NCI-H2081 (cell line): ENCODE measurements at places on chromosomes 3 and 15.

DNA sequence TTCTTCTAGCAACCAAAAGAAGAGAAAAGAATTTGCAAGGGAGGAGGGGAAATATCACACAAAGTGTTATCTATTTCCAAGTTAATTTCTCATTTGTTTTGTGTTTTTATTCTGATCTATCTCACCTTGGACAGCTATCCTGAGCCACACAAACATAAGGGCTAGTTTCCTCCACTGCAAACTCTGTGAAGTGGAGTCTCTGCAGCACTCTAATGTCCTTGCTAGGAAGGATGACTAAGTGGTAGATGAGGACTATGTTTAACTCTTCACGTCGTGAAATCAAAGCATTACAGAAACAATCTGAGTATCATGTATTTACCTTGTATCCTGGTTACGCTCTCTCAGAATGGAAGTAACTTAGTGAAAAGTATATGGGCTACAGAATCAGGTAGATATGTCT, 33.9 kb upstream of the CHRM5 start:
- DNase-seq: no peak

- no peak for DNase-seq
Observed at GRCh38 chr15:29635513-29636098, 186.7 kb downstream of the TJP1 start.

- no peak for DNase-seq
Observed at GRCh38 chr15:29045717-29046116, 159.9 kb downstream of the APBA2 start.

GRCh38 chr3:24119321-24119751, 174.2 kb downstream of the NR1D2 start:
- DNase-seq: no peak

GRCh38 chr3:63960048-63960711, 48.0 kb upstream of the SCAANT1 start:
- no peak for DNase-seq

DNA sequence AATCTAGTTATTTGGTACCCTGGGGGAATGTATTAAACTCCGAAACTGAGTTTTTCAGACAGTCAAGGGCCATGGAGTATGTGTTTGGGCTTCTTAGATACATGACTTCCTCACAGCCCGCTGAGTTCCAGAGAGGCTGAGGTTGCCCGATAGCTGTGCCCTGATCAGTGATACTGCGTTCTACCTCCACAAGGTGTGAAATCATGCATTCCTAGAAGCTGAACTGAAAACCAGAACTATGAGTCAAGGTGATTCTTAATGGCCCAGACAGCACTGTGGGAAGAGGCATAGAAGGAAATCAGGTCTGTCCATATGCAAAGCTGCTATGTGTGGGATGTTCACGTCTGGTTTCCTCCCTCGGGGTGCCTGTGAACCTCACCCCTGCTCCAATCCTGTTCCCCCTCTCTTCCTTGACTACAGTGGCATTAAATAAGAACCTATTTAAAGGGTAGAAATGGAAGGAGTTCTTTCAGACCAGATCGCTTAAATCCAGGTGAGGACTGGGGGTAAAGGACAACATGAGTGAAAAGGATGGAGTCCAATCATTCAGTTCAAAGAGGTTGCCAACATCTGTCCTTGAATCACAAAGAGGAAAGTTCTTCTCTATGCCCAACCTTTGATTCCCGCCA, 74.3 kb downstream of the MYO1E start:
- no peak for DNase-seq

GRCh38 chr3:50873376-50874157, 198.8 kb downstream of the DOCK3 start:
- DNase-seq: no peak

GRCh38 chr3:127790882-127791183, 31.5 kb downstream of the MGLL start:
- no peak for DNase-seq
